Activated T-helper 17 cell treated with anti-CD3 and anti-CD28 coated beads, Interleukin-2, amount 50 U/mL, for 72 hours (primary cell): ENCODE measurements at places on chromosomes 6 and 20. TPM values are rescaled to one million over a fixed set of nuclear protein-coding genes. Genes with fewer than 3 reads are reported as not detected.

CABLES2 gene
- 6.8 TPM for total RNA-seq

TMEM244 gene
- not detected for total RNA-seq

APOM gene
- total RNA-seq, result 0.76 TPM

MAS1 gene
- not detected for total RNA-seq

MLN gene
- total RNA-seq, result not detected

DNA sequence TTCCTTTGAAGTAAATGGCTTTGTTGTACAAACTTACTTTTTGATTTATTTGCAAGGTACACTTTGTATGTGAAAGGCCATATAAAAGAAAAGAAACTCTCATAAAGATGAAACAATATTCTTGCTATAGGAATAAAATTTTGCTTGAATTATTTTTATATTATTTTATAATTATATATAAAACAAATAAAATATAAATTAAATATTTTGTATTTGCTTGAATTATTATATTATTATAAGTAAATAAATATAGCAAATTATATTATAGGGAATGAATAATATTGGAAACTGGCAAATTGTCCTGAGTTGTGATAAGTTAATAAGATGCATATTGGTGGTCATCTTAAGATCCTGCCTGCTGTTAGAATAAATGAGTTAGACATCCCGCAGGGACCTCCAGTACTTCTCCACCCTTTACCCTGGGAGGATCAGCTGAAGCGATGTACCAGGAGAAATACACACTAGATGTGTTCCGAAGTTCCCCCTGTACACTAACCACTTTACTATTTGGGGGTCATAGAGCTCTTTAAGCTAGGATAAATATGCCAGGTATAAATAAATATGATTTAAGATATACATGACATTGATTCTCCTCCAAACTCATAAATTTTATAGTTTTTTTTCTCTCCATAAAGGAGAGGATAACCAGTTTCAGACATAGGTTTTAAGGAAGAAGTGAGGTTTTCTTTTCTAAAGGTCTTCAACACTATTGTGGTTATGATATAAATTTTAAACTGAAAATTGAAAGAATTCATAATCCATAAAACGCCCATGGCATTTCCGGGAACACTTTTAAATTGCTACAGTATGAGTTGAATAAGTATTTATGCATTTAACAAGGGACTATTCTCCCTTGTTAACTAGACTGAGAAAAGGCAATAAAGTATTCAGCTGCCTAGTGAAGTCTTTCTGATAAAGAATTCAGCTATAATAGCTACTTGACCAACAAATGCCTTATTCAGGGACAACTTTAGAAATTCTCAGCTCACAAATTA lies 486.3 kb upstream of the MARCKS start:
- no peak for ATAC-seq

DNA sequence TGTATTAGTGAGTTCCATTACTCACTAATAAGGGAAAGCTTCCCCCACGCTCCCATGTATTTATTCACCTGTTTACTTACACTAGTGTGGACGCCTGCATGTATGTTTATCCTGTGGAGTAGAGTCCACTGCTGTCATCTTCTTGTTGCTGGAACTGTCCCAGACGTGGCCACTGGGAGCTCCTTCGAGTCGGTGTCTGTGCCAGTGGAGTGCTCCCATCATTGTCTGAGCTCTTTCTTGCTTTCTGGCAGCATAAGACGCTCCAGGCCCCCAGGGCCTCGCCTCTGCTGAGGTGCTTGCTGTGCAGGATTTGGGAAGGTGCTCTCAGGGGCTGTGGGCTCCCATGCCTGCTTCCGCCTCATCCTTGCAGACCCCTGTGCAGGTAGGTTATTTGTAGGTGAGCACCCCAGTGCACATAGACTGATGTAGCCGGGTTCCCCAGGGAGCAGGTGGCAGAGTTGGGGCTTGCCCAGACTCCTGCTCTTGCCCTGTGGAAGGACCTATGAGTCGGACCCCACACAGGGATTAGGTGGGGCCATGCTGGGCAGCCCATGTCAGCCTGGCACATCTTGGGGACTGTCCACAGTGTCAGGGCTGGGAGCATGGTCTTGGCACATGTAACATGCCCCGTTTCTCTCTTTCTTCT lies 16.6 kb downstream of the PHACTR3 start:
- ATAC-seq, result no peak

DNA sequence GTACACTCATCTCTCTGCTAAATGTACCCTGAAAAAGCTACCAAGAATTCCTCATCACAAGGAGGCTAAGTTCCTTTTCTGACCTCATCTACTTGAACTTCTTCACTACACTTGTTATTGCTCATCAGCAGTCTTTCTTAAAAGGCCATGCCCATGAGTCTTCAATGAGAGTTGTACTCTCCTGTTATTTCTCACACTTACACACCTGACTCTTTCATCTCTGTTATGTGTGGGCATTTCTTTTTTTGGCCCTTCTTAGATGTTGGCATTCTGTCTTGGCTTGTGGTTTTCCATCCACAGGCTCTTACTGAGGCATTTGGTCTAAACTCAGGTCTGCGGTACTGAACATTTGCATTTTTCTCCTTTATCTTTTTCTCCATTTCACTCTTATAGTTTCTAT lies 10.7 kb upstream of the SLC17A1 start:
- ATAC-seq, result peak; percentile 95

DNA sequence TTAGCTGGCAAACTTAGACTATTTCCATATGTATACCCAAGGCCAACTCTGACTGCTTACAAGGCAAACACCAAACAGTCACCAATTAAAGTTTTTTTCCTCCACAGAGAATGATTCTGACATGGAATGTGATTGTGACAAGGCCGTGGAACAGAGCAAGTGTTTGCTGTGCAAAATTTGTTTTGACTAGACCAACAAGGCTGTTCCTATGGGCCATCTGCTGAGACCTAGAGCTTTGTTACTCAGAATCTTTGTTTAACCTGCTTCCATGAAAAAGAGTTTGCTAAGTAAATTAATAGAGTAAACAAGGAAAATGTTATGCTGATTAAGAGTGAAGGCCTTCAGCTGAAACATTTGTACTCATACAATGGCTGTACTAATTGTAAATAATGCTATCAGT lies 51.6 kb upstream of the IMPG1 start:
- ATAC-seq, result no peak

GRCh38 chr20:61814244-61814643 lies 251.4 kb downstream of the TAF4 start:
- no peak for ATAC-seq

- no peak for ATAC-seq
These were observed 710 bp upstream of the ZNF343 start for GRCh38 chr20:2509468-2509781.

GRCh38 chr6:137810554-137811120 lies 56.4 kb upstream of the TNFAIP3 start:
- no peak for ATAC-seq

GRCh38 chr6:827431-827830 lies 134.5 kb upstream of the EXOC2 start:
- ATAC-seq, result peak; percentile 46

DNA sequence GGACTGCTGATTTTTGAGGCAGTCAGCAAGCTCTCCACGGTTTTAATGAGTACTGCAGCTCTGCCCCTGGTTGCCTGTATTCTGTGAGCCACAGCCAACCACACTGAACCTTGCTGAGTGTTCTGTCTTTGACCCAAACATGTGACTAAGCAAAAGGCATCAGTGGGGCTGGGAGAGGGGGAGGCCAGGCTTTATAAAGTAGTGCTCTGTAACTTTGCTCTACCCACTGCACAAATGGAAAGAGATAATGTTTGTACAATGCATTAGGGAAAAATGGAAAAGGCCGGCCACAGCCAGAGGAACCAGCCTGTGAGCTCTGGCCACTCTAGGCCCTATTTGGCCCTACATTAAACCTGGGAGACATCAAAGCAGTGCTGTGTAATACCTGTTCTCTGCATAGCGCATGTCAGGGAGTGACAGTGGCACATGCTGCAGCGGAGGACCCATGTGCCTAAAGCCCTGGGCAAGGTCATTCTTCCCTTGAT lies 22.0 kb downstream of the KLHL31 start:
- no peak for ATAC-seq
